ENCODE measurements at places on chromosomes 2 and 18.

GRCh38 chr2:223563462-223563861 lies 38.7 kb downstream of the SCG2 start:
- peak; percentile 84 for DNase-seq

GRCh38 chr18:53698907-53699306 lies 525.6 kb downstream of the MBD2 start:
- DNase-seq: peak; percentile 63

GRCh38 chr2:217683106-217683870 lies 319.5 kb downstream of the TNS1 start:
- DNase-seq: no peak

GRCh38 chr2:167940734-167941507 lies 306.5 kb downstream of the STK39 start:
- no peak for DNase-seq

DNA sequence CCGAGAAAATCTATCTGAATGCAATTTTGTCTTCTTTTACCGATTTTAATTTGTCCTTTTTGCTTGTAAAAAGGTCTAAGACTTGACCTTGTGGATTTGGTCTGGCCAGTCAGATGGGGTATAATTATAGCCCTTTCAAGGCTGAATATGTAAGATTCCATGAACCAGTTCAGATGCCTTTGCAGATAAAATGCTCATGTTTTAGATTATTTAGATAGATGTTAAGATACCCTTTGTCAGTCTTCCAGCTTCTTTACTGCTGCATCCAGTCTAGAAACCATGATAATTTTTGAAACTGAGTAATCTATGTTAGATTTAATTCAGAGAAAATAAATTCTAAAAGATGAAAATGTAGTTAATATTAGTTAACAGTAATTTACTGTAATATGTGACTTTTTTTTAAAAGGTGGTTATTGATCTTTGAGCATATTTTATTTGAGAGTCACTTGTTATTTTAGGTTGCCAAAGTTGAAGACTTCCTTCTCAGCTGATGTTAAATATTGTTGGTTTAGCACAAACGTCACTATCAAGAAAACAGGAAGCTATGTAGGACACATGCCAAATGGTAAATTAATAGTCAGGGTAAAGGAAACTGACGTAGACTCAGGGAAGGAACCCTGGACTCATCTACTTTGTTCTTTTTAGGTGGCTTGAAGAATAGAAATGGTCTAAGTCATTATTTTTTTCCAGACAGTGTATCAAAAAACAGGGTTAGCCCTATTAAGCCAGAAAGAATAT lies 29.8 kb downstream of the BABAM2 start:
- peak; percentile 94 for DNase-seq

- no peak for DNase-seq
Observed at GRCh38 chr18:36692921-36693332, 135.9 kb downstream of the TPGS2 start.

GRCh38 chr18:35939138-35939537 lies 33.3 kb upstream of the RMP24 start:
- DNase-seq: peak; percentile 9

DNA sequence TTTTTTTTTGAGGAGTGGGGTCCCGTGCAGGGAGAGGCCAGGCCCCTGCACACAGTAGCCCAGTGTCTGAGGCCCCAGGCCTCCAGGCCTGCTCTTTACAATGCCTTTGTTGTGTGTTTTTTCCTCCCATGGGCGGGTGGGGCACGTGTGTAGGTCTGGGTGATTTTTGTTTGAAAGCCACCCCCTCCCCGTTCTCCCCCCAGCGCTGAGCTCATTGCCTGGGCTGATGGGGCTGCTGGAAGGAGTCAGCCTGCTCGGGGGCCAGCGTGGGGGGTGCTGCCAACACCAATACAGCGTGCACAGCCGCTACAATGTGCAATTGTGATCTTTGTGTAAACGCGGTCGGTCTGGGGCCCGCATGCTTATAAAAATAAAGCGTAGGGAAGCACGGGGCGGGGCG lies 142.7 kb downstream of the DYSF start:
- no peak for DNase-seq

DNA sequence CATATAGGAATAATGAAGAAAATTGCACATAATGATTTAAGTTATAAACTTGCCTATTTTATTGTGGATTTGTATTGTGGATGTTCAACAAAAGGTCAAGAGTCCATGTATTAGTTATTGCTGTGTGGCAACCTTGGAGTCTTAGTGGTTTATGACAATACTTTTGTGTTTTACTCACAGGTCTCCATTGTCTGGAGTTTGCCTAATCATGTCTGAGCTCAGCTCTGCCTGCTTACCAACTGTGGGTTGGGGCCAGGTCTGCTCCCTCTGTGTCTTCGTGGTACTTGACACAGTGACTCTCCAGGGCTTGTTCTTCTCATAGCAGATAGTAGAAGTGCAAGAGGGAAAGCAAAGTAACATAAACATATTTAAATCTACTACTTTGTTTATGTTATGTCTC lies 382.5 kb downstream of the CBLN2 start:
- DNase-seq: no peak

- DNase-seq: no peak
Observed at GRCh38 chr2:215754546-215754945, 258.8 kb downstream of the MREG start.

DNA sequence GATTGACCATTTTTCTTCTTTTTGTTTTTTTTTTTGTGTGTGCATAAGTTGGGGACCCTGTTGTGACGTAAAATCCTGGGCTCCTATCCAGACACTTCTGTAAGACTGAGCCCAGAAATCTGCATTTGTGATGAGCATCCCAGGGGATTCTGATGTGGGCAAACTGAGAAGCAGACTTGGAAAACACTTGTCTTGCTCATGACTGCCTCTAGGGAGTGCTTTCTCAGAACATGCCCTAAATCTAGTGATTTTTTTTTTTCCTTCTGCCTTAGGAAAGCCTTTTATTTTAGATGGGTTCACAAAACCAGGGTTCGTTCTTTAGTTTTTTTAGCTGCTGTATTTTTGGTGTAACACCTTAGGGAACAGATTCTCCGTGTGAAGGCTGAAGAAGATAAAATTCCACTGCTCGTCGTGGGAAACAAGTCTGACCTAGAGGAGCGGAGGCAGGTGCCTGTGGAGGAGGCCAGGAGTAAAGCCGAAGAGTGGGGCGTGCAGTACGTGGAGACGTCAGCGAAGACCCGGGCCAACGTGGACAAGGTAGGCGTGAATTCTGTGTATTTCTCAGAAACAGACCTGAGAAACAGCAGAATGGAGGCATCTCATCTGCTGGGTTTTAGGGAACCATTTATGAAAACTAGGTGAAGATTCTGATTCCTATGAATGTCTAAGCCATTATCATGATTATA lies 36.7 kb downstream of the RALB start:
- peak; percentile 19 for DNase-seq
